PC-9 (cell line): ENCODE measurements at places on chromosomes 2 and 18. TPM values are rescaled to one million over a fixed set of nuclear protein-coding genes. Genes with fewer than 3 reads are reported as not detected.

TUBB8B gene
- total RNA-seq: not detected in 2 replicates

GRCh38 chr2:155703048-155703447 is 629.5 kb downstream of the NR4A2 start:
- DNase-seq: no peak

DNA sequence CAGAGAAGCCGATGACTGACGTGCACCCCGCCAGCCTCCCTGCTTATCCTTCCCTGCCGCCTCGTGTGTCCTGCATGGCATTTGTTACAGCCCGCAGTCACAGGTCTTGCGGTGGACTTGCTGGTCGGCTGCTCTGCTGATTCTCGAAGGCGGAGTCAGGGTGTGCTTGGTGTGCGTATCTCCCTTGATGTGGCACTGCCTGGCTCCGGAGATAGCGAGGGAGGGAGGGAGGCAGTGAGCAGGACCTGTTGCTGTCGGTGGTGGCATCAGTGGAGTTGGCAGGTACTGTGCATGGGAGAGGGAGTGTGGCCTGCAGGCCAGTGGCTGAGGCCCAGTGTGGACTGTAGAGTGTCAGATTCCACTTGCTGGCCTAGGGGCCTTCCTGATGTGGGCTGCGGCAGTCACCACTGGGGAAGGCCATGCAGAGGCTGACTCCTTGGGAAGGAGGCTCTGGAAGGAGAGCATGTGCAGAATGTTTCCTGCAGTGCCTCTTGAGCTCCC is 198.9 kb downstream of the AGAP1 start:
- DNase-seq: no peak

- no peak for DNase-seq
These were observed 117.6 kb downstream of the EXOC6B start for GRCh38 chr2:72708236-72708635.
